Endothelial cell of coronary artery (primary cell): ENCODE measurements at places on chromosomes 5 and 9. TPM values are rescaled to one million over a fixed set of nuclear protein-coding genes. Genes with fewer than 3 reads are reported as not detected.

The URM1 gene
- 39.2 and 43.2 TPM in 2 replicates for total RNA-seq

The PCDHA13 gene
- 0.09 and 0.19 TPM in 2 replicates for total RNA-seq

The CATSPER3 gene
- 0.09 and 0.19 TPM in 2 replicates for total RNA-seq

The PAIP2 gene
- total RNA-seq = 67.0 and 70.0 TPM in 2 replicates

The KIAA0825 gene
- total RNA-seq = 1.0 and 1.9 TPM in 2 replicates

The FAM114A2 gene
- 21.5 and 34.5 TPM in 2 replicates for total RNA-seq

The BTNL8 gene
- not detected in 2 replicates for total RNA-seq

The IFNB1 gene
- not detected in 2 replicates for total RNA-seq

The PTPRD gene
- total RNA-seq = 0.38 and 5.8 TPM in 2 replicates

The SAXO1 gene
- not detected in 2 replicates for total RNA-seq

The PPP2R2B gene
- not detected in 2 replicates for total RNA-seq

The CDO1 gene
- total RNA-seq = 1.0 and 2.0 TPM in 2 replicates

The TBC1D13 gene
- 11.7 and 14.0 TPM in 2 replicates for total RNA-seq

The FBLL1 gene
- total RNA-seq = 0.36 and 0.47 TPM in 2 replicates

The DOLK gene
- 23.4 and 30.9 TPM in 2 replicates for total RNA-seq

The NTMT1 gene
- 36.5 and 40.3 TPM in 2 replicates for total RNA-seq

The GDNF gene
- total RNA-seq = 0.09 TPM in 1 of 2 replicates, not detected in the other

The SOX30 gene
- not detected in 2 replicates for total RNA-seq

The PSIP1 gene
- 46.1 and 47.1 TPM in 2 replicates for total RNA-seq

The NR2F1 gene
- 24.9 and 68.1 TPM in 2 replicates for total RNA-seq

The SUSD3 gene
- 0.09 and 0.19 TPM in 2 replicates for total RNA-seq

The TMEM252 gene
- total RNA-seq = not detected in 2 replicates

The RGS7BP gene
- total RNA-seq = 2.5 and 3.1 TPM in 2 replicates

The SLC36A2 gene
- total RNA-seq = not detected in 2 replicates

The CACNA1B gene
- under 0.01 and 0.18 TPM in 2 replicates for total RNA-seq

The GFPT2 gene
- 6.2 and 24.8 TPM in 2 replicates for total RNA-seq

The SMC2 gene
- 13.2 and 19.8 TPM in 2 replicates for total RNA-seq

The HTR1A gene
- total RNA-seq = 0.09 TPM in 1 of 2 replicates, not detected in the other

The CAMK2A gene
- total RNA-seq = not detected in 2 replicates

The DMRT3 gene
- not detected in 2 replicates for total RNA-seq

The EIF4E1B gene
- total RNA-seq = not detected in 2 replicates
